ENCODE measurements at places on chromosomes 13 and 19.

DNA sequence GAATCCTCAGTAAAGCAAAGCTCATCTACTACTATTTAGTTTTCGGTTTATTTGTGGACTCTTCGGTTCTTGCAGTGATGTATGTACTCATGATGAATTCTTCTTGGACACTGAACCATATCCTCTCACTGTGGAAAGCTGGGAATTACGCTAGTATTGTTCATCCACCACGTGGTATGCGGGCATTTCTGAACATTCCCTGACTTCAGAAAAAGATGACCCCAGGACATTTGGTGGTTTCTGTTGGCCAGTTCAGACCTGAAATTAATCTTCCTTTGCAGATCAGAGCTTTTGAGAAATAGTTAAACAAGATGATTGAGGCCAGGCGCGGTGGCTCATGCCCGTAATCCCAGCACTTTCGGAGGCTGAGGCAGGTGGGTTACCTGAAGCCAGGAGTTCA is 25.3 kb upstream of the FBN3 start:
- no peak for DNase-seq

- DNase-seq = no peak
Measured at GRCh38 chr13:75687150-75687763, 51.1 kb downstream of the LMO7 start.

- DNase-seq = no peak
Measured at GRCh38 chr13:23609874-23610576, 39.8 kb downstream of the TNFRSF19 start.

GRCh38 chr13:78876915-78877549 is 218.1 kb upstream of the OBI1 start:
- no peak for DNase-seq
